Hematopoietic multipotent progenitor cell treated with erythropoietin and hydrocortisone succinate and interleukin-3 and kit ligand, for 17 days (in vitro differentiated cells): ENCODE measurements at places on chromosomes 5 and 9.

DNA sequence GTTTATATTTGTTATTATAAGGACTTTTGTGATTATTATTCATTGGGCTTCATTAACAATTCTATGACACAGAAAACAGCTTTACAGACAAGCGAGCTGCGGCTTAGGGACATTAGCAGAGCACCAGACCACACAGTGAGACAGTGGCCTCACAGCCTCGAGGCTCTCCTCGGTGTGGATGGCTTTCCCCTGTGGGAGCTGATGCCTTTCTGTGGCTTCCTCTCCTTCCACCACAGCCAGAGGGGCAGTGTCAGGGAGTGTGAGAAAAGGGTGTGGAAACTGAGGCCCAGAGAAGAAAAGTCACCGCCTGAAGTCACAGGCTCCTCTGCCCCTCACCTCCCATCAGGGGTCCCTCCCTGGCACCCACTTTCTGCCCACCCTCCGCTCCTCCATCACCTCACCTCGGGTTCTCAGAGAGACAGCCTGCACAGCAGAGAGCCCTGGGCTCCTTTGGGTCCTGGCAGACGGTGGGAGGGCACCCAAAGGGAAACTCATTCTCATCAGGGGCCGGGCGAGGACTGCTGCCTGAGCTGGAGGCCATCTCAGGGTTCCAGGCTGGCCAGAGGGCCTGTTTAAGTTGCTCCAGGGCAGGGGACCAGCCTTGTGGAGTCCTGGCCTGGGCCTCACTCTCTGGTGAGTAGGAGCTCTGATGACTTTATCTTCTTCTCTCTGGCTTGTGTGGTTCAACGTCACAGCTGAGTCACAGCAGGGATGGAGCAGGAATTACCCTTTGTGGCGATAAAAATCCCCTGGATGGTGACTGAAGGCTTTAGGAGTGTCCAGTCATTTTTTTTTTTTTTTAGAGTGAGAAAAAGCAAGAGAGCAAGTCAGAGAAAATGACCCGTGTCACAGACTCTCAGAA is 830 bp downstream of the TRAF1 start:
- no peak for DNase-seq

DNA sequence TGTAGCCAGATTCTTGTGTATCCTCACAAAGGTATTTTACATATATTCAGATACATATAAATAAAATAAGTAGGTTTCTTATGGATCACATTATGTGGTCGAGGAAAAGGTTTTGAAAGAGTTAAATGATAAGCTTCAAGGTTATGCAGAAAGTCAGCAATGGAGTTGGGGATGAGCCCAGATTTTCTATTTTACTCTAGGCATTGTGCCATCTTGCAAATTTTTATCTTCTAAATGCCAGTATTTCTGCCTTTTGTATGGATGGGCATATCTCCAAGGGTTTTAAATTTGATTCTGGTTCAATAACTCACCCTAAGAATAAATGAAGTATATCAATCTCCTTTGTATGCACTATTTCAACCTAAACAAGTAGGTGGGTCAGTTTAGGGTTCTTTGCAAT is 410.7 kb downstream of the DMRTA1 start:
- no peak for DNase-seq

DNA sequence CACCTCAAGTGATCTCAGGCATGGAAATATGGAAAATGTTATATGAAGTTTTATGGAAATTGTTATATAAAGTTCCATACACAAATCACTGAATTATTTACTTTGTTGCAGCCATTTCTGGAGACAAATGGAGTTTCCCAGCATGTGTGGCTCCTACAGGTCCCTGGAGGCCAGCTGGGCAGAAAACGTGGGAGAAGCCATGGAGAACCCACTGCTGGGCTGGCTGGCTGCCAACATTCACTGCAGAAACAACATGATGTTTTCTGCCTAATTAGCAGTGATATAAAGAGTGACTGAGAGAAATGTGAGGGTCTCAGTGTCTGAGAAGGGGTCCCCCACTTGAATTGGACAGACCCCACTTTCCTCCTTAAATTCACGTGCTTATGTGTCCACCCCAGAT is 208.8 kb upstream of the IRX2 start:
- DNase-seq, result no peak

DNA sequence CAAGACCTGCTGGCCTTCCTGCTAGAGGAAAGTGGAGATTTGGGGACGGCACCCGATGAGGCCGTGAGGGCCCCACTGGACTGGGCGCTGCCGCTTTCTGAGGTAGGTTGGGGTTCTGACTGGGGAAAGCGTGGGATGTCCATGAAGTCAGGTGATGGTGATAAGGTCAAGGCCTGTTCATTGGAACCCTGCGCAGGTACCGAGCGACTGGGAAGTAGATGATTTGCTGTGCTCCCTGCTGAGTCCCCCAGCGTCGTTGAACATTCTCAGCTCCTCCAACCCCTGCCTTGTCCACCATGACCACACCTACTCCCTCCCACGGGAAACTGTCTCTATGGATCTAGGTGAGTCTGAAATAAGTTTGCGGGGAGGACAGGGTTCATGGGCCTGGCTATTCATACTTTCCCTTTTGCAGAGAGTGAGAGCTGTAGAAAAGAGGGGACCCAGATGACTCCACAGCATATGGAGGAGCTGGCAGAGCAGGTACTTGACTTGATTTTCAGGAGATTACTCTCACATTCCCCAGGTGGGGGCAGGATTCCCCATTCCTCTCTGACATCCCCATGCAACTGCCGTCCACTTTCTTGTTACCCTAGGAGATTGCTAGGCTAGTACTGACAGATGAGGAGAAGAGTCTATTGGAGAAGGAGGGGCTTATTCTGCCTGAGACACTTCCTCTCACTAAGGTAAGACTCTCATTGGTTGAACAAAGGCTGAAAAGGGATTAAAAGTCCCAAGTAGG is 505 bp downstream of the CREB3 start:
- DNase-seq, result peak; percentile 49

- no peak for DNase-seq
These were observed 135.2 kb upstream of the SLC24A2 start for GRCh38 chr9:19924080-19924479.

GRCh38 chr5:154610321-154611154 is 132.5 kb upstream of the HAND1 start:
- DNase-seq, result peak; percentile 31

DNA sequence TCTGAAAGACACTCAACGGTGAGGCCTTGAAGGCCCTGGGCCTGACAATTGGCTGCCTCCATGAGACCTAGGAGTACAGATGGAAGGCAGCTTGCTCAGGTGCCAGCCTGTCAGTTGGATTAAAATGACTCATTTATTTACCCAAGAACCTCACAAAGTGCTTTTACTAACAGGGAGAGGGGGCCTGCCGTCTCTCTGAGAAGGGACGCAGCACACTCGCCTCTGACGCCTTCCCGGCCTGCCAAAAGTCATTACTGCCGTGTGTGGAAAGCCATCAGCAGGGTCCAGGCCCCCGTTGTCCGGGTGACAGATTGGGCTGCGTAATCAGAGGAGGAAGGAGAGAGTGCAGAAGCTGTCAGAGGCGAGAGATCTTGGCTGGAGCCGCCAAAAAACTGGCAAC is 32.4 kb downstream of the DDX31 start:
- DNase-seq, result no peak

- DNase-seq, result peak; percentile 57
These were observed 3.6 kb downstream of the RXRA start for GRCh38 chr9:134329886-134330285.

DNA sequence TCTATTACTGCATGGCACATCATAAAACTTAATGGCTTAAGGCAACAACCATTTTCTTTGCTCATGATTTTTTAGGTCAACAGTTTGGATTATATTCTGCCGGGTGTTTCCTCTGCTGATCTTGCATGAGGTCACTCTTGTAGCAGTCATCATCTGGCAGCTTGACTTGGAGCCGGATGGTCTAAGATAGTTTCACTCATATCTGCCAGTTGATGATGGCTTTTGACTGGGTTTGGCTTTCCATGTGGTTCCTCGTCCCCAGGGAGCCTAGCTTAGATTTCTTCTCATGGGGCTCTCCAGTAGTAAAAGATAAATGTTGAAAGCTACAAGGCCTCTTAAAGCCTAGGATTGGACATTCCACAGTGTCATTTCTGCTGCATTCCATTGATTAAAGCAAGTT is 27.4 kb downstream of the LNPEP start:
- peak; percentile 47 for DNase-seq

GRCh38 chr5:120988941-120989340 is 524.8 kb downstream of the PRR16 start:
- DNase-seq, result no peak
